ENCODE measurements at places on chromosomes 5 and 9.

GRCh38 chr9:72480921-72481320 is 40.5 kb upstream of the TMC1 start:
- no peak for DNase-seq

GRCh38 chr5:1390861-1391600 is 46.1 kb upstream of the CLPTM1L start:
- DNase-seq: no peak

DNA sequence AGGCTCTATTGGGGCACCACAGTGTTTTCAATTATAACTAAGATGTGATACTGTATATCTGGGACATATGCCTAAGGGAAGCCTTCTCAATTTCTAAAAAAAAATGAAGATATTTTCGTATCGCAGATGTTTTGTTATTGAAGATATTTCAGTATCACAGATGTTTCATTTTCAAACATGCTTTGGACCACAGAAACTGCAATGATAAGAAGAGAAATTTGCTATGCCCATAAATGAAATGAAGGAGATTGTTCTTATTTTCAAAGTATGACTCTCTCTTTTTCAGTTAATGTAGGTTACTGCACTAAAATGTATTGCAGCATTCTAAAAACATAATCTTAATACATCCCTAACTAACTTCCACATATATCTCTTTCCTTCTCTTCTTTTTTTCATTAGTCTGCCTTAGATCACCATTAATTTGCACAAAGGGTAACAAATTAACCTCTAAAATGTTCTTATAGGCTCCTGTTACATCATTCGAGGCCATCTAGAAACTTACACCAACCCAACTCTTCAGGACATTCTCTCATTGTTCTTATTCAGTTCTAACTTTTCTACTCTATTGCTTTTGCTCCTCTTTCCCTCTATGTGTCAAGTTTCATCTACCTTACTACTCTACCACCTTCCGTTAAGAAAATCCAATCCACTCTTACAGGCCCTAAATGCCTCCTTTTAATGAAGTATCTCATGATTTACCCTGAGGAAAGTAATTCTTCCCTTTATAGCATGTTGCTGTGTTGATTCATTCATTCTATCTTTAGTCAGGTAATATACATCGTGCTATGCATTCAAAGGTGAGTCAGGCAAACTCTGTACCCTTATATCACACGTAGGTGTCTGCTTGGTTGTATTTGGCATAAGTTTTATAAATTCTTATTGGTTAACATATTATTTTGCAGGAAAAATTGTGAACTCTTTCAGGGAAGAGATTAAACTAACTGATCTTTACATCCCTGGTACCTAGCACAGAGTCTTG is 70.5 kb downstream of the ST8SIA4 start:
- no peak for DNase-seq

DNA sequence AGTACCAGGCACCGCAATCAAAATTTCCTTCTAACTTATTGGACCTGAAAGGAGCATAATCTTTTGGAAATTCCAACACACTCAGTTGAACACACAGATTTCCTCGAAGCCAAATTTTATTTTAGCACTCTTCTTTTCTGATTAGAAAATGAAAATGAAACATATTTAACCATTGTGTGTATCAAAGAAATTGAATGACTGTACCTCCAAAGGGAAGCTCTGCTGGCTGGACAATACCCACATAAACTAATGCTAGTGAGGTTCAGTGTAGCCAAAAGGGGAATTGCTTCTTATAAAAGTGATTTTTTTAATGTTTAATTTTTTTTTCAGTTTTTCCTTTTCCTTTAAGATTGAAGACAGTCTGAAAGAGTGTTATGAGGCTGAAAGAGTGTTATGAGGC is 239.6 kb upstream of the NREP start:
- no peak for DNase-seq

DNA sequence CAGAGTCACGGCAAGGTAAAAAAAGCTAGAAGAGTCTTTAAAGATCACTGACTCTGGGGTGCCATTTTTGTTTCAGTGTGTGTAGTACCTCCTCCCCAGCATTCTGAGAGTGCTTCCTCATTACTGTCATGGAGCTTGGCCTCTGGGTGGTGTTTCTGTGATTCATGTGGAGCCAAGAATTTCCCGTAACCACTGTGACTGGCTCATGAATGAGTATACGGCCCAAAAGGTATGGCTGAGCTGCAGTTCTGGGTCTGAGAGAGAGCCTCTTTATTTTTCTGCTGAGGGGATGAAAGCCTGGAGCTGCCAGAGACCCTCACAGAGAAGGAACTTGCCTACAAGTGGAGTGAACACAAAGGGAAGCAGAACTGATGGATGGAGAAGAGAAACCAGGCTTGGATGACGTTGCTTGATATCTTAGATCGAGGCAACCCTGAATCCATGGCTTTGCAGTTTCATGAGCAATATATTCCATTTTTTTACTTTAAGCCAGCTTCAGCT is 85.6 kb downstream of the PTTG1 start:
- peak; percentile 41 for DNase-seq

- DNase-seq: no peak
Measured at GRCh38 chr5:111004291-111004690, 67.2 kb upstream of the TSLP start.

DNA sequence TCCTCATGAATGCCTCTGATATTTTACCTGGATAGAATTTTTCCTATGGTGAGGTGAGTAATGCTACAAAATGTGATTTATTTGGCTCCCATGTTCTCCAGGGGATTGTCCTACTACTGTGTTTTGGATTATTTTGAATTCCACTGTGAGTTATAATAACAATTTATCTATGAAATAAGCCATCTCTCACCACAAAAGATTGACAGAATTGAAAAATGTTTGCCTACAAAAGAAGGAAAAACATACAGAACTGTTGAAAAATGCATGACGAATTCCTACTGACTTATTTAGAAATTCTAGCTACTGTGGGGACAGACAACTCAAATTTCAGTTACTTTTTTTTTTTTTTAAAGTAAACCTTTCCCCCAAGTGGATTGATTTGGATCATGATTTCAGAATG is 463.7 kb upstream of the GRIN3A start:
- DNase-seq: no peak

- no peak for DNase-seq
Measured at GRCh38 chr5:131795879-131796792, 681 bp downstream of the FNIP1 start.

- DNase-seq: no peak
Measured at GRCh38 chr5:54721116-54721515, 203.6 kb downstream of the SNX18 start.

Data from CD8-positive, alpha-beta T cell (primary cell).